ENCODE measurements at places on chromosomes 6 and 20. TPM values are rescaled to one million over a fixed set of nuclear protein-coding genes. Genes with fewer than 3 reads are reported as not detected.

DNA sequence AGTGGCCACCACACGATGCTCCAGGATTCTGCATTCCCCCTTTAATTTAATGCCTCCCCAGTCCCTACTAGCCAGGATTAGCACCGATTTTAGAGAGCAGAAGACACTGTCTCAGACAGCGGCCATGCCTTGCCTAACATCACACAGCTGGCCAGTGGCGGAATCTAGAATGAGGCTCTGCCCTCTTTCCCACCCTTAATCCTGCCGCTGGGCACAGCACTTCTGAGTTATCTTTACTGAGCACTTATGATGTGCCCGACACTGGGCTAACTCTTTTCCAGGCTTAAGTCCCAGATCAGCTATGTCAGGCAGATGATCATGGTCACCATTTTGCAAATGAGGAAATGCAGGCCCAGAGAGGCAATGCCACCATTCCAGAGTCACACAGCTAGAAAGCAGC lies 5.6 kb upstream of the BPIFA2 start:
- DNase-seq, result no peak

DNA sequence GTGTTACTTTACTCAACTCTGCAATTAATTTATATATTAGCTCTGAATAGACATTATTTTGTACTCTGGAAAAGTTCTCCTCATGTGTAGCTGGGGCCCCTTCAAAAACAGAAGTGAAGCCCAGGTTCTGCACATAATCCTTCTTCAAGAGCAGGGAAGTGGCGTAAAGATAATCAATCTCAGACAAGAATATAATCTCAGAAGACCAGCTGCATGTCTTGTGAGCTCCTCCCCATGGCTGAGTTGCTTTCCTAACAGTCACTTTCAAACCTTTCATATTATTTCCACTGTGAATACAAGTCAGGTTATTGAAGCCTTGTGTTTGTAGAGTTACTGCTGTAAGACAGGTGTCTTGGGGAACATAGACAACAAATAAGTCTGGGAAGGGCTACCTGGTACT lies 691.9 kb downstream of the RFPL4B start:
- DNase-seq, result no peak

- no peak for DNase-seq
Observed at GRCh38 chr6:15522856-15523529, 139.8 kb downstream of the DTNBP1 start.

The NRN1 gene
- total RNA-seq, result 12.8 TPM

- DNase-seq, result no peak
Observed at GRCh38 chr6:135722679-135723078, 128.8 kb upstream of the PDE7B start.

GRCh38 chr6:151699719-151700118 lies 107.8 kb upstream of the ESR1 start:
- DNase-seq, result no peak

The ULBP2 gene
- total RNA-seq, result 0.43 TPM

The MTFR2 gene
- total RNA-seq, result 0.65 TPM

DNA sequence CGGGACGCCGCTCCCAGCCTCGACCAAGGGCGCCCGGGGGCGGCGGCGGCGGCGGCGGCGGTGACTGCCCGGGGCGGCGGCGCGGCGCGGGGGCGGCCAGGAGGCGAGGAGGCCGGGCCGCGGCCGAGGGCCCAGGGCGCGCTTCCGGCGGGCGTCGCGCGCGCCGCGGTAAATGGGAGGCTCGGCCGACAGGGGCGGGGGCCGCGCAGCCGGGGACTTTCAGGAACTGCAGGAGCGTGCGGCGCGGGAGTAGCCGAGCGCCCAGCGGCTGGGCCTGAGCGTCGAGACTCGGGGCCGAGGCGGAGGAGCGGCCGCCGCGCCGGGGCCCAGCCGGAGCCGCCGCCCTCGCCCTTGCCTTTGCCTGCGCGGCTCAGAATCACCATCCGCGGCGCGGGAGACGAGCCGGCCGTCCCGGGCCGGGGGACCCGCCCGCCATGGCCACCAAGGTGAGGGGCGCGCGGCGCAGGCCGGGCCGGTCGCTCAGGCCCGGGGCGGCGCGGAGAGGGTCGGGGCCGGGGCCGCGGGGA lies at the start of gene SNX9:
Gene SNX9, plus strand, starts transcription at position 246 of the 527 bp plus-strand sequence. Its CDS starts 189 bp downstream, at position 435.
- peak; percentile 96 for DNase-seq

- DNase-seq, result no peak
Observed at GRCh38 chr6:106613590-106613989, 15.7 kb downstream of the RTN4IP1 start.

The BPI gene
- 0.14 TPM for total RNA-seq

DNA sequence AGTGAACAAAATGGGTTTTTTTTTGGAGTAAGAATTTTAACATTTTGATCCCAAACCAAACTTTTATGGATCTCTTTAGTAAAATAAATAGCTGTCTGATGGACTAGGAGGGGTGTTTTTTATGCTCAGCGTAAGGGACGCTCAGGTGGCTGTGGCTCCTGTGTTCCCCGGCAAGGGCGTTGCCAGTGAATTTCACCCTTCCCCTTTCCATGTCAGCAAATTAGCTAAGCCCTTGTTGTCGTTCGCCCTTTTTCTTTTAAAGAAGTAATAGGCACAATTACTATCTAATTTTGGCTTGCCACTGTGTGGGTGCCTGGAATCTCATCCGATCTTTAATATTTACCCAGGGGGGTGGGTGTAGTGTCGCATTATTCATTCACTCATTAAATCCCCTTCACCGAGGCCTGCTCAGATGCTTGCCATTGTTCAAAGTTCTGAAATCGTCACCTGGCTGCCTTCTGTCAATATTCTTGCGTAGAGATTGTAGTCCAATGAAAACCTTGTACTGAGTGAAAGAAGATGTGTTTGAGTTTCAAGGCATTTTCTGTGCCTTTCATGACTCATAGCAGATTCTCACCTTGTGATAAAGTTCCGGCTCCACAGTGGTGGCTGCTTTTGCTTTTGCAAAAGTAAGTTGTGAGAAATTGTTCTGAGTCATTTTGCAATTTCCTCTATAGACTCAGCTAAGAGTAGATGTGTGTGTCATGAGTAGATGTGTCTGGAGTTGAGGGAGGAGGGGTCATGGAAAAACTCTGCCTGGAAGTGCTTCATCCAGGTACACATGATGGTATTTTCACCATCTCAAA lies 40.0 kb upstream of the CLDN20 start:
- DNase-seq, result no peak

The GNRH2 gene
- 0.43 TPM for total RNA-seq

The CYP39A1 gene
- total RNA-seq, result 1.5 TPM

DNA sequence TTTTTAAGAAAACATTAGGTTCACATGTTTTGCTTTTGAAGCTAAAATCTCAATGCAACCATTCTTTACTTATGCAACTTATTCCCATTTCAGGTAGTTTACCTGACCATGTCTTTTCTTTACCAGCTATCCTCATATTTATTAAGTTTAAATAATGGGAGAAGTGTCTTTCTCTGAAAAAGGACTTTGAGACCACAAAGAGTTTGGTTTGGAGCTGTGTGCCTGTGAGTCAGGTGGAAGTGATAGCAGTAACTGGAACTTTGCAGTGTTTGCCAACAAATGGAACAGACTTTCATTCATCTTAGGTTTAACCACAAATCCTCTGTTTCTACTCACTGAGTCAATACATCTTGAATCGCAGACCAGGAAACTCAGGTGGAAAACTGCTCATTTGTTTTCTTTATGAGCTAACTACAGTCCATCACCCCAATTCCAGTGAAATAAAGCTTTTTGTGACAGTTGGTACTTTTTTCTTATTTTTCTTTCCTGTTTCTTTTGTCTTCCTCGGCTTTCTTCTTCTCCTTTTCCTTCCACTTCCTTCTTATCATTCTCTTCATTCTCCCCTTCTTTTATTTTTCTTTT lies 148.3 kb upstream of the RIN2 start:
- no peak for DNase-seq

GRCh38 chr6:106783640-106784566 lies 154.5 kb downstream of the QRSL1 start:
- no peak for DNase-seq

The BTN1A1 gene
- total RNA-seq, result not detected

The HEBP2 gene
- 78.9 TPM for total RNA-seq

DNA sequence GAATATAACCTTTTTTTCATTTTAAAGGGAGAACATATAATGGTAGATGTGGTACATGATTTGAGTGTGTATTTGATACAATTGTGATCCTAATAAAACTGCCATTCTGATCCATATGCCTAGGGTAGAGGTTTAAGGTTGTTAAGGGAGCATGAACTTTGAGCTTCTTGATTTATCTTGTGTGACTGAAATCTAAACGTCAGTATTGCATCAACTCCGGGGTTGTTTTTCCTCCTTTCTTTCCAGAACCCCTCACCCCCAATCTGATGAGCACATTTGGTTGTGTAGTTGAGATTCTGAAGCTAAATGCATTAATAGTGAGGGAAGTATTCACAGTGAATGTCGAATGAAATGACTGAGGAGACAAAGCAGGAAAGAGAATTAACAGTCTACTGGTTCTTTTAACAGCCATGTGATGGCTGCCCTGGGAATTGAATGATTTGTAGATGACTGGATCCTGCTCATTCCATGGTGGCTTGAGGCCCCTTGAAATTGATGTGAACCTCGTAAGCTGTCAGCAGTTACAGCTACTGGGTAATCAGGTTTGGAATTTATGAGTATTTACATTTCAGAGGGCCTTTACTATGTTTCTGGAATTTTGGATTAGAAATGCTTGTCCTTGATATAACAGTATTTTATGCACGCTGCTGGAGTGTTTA lies 44.8 kb downstream of the FARS2 start:
- no peak for DNase-seq

DNA sequence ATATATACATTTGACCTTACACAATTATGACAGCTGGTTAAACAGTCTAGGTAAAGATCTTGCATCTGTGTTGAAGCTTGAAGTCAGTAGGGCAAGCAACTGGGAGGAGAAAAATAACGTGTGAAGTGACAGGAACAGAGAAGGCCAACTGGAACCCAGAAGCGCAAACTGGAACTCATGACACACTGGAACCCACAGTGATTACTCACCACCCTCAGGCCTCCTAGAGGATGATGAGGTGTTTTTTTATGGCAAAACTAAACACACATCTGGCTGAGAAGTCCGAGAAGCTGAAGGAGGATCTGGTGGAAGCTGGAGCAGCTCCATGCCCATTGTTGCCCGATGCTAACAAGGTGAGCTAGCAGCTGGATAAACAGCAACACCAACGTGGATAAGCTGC lies 108.1 kb downstream of the TMEM200A start:
- DNase-seq, result no peak

DNA sequence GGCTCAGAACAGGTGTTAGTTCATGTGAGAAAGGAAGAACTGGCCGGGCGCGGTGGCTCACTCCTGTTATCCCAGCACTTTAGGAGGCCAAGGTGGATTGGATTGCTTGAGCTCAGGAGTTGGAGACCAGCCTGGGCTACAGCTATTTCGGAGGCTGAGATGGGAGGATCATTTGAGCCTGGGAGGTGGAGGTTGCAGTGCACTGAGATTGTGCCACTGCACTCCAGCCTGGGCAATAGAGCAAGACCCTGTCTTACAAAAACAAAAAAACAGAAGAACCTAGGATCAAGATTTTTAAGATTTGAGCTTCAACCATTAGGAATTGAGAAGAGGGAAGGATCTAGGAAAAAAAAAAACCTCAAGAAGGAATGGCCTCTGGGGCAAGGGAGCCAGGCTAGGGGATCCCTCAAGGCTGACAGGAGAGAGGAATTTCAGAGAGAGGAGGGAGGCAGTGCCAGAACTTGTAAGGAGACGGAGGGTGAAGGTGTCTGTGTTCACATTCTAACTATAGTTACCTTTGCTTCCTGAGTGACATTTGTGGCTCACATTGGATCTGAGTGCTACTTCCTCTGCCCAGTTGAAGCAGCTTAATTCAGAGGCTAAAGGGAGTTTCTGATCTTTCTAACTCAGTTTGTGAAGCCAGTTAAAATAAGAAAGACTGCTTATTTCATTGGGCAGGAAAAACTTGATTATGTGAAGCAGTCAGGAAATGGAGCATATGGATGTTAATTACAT lies 26.1 kb downstream of the CHMP4B start:
- DNase-seq, result no peak

GRCh38 chr6:10696655-10697054 lies 1.9 kb downstream of the PAK1IP1 start:
- DNase-seq, result no peak

- DNase-seq, result no peak
Observed at GRCh38 chr6:31791324-31792089, 4.0 kb downstream of the VARS1 start.

DNA sequence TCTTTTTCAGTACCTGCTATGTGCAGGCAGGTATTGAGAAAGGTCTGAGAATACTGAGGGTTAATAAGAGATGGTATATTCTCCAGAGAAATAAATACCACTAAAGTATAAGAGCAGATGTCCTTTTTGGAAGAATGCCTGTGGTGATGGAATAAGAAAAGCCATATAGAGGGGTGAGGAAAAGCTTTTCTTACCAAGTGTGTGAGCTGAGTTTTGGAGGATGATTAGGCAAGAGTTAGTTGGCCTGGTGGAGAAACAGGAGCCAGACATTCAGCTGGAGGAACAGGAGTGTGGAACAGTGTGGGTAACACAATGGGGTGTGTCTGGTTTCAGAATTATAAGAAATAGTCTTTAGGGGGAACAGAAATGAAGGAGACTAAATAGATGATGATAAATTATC lies 19.9 kb downstream of the ZNF451 start:
- no peak for DNase-seq

GRCh38 chr6:57027301-57027700 lies 19.2 kb upstream of the KIAA1586 start:
- DNase-seq, result no peak

DNA sequence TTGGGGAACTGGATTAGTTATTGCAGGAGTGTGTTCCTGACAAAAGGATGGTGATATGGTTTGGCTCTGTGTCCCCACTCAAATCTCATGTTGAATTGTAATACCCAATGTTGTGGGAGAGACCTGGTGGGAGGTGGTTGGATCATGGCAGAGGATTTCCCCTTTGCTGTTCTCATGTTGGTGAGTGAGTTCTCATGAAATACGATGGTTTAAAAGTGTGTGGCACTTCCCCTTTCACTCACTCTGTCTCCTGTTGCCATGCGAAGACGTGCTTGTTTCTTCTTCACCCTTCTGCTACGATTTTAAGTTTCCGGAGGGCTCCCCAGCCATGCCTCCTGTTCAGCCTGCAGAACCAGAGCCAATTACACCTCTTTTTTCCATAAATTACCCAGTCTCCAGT lies 16.2 kb upstream of the TREM1 start:
- DNase-seq, result no peak

DNA sequence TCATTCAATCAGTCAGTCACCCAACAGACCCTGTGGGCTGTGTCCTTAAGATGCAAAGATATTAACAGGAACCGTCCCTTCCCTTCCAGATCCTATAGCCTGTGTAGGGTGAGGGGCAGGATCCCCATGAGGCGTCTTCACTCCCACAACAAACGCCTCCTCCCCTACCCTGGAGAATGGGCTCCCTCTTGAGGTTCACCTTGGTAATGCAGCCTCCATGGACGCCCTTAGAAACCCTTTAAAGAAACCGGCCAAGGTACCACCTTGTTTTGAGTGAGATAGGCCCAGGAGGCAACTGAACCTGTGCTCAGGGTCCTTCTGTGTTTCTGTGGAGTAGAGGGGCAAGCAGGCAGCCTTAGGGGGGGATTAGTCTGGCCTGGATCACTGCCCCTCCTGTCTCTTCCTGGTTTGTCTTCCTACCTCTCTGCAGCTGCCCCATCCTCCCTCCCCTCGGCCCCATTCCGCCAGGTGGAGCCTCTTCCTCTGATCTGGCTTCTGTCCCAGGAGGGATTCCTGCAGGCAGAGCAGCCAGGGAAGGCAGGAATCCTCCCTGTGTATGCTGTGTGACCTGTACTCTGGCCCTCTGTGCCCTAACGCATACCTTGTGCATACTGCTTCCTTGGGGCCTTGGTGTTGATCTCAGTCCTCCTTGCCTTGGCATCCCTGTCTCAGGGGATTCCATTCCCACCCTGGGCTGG lies 6.6 kb upstream of the GUCA1A start:
- DNase-seq, result no peak
